Epithelial cell of proximal tubule (primary cell): ENCODE measurements at places on chromosomes 16 and 17. TPM values are rescaled to one million over a fixed set of nuclear protein-coding genes. Genes with fewer than 3 reads are reported as not detected.

- DNase-seq, result no peak
These were observed 122.1 kb downstream of the SNX29 start for GRCh38 chr16:12098429-12099310.

DNA sequence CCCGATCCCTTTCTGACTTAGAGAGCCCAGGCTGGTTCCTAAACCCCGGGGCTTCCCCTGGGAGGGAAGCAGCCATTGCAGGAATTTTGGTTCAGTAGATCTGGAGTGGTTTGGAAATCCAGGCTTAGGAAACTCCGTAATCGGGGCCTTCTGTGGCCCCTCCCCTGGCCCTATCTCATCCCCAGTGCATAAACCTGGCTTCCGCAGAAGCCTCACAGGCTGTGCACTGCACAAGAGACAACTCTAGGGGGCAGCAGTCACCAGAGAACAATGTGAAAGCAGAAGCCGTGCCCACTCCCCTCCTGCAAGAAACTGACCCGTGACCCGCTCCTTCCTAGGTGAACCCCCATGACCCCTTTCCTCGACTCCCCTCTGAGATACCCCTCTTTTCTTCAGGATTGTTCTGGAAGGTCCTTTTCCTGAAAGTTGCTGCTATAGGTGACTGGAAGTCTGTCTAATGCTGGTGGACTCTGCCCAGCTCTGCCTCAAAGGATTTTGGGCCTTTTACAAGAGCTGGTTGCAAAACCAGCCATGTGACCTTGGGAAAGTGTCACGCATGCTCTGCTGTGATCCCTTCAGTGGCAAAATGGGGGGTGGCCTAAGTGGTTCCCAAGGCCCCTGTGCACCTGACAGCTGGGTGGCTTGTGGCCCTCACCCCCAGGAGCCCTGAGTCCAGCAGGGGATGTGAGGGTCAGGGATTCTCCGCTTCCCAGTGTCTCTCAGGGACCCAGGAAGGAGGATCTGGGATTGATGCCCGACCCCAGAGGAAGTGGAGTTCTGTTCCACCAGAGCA lies 14.4 kb downstream of the GUCY2D start:
- DNase-seq, result no peak

Gene PLK1
- 92.5 and 150 TPM in 2 replicates for total RNA-seq

- DNase-seq, result no peak
These were observed at the start of gene ASGR2 for GRCh38 chr17:7114241-7114874. ASGR2 (minus strand) TSS chr17:7114822; CDS start chr17:7114240, 582 bp downstream.

Gene MEIOC
- total RNA-seq, result 7.1 and 9.8 TPM in 2 replicates

Gene RHBDL3
- under 0.01 TPM in 1 of 2 replicates, not detected in the other for total RNA-seq

DNA sequence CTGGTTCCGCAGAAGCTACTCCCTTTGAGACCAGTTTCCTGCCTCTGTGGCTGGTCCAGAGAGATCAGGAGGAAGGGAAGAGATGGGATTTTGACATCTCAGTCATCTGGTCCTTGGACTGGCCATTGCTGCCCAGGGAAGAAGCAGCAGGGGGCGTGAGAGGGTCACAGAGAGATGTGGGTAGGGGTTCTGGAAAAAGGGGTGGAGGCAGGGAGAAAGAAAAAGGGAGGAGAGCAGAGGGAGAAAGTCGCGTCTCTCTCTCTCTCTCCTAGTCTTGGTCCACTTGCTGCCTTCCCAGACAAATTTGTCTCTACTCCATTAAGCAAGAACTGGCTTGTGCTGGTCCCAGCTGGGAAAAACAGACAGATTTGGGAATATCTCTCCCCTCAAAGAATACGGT lies 4.4 kb downstream of the SHBG start:
- no peak for DNase-seq

DNA sequence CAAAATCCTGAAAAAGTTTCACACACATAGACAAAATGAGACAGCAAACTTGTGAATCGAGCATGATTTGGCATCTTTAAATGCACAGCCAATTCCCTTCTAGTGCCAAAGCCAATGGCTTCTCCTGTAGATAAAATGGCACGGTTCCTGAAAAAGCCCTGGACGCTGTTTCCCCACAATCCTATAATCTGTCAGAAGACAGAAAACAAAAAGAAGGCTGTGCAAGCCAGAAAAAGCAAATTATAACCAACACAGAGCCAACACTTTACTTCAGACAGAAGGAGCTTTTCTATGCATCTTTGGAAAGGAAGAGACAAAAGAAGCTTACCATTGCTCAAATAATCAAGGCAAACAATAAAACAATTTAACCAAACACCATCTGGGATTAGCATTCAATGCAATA lies 23.8 kb downstream of the FAM222B start:
- no peak for DNase-seq

DNA sequence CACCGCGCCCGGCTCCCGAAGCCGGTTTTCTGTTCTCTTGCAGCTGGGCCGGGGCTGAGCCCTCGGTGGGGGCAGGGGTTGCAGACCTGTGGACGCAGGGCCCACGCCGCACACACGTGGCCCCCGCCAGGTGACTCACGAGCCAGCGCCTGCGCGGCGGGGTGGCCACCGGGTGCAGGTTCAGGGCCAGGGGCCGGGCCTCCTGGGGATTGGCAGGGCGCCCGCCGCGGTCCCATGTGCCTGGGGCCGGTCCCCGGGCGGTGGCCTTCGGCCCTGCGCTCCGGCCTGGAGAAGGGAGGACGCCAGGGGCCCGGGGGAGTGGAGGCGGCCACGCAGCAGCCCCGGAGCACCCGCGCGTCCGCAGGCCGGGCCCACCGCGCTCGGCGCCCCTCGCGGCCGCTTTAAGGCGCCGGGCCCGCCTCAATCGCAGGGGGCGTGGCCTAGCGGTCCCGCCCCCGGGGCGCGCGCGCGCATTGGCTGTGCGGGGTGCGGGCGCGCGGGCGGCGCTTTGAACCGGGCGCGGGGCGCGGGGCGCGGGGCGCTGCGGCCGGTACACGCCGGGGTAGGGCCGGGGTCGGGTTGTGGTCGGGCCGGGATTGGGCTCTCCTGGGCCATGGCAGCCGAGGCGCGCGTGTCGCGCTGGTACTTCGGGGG lies at the start of gene SLC25A10:
SLC25A10 (plus strand) TSS at position 471 of the 654 bp plus-strand sequence; CDS start at position 614, 143 bp downstream.
- no peak for DNase-seq
